ENCODE measurements at places on chromosomes 4 and X.

- DNase-seq: no peak
Observed at GRCh38 chrX:14496674-14497073, 32.7 kb upstream of the GLRA2 start.

DNA sequence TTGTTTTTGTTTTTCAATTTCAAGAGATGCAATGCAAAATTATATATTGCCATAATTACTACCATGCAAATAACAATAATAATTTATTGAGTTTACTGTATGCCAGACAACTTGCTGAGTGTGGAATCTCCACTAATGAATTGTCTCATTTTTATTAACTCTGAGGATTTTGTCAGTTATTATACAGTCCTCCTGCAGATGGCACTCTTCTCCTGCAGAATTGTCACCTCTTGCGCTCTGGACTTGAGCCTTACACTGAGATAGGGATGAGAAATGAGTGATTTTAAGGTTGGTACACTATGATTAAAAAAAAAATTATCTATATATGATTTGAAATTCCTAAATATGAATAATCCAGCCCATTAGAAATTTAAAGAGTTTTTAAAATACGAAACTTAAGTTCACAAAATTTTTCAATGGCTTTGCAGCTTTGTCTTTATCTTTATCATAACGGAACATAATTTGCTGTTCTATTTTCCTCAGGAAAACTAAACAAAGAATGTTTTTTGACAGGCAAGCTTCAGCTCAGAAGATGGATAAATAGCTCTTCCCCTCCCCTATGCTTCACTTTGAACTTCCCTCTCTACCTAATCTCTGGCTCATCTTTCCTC is 12.7 kb upstream of the PAQR3 start:
- DNase-seq: peak; percentile 21

GRCh38 chr4:158818560-158819140 is 49.8 kb downstream of the FNIP2 start:
- DNase-seq: no peak

GRCh38 chr4:95472534-95472933 is 76.2 kb downstream of the UNC5C start:
- DNase-seq: no peak

DNA sequence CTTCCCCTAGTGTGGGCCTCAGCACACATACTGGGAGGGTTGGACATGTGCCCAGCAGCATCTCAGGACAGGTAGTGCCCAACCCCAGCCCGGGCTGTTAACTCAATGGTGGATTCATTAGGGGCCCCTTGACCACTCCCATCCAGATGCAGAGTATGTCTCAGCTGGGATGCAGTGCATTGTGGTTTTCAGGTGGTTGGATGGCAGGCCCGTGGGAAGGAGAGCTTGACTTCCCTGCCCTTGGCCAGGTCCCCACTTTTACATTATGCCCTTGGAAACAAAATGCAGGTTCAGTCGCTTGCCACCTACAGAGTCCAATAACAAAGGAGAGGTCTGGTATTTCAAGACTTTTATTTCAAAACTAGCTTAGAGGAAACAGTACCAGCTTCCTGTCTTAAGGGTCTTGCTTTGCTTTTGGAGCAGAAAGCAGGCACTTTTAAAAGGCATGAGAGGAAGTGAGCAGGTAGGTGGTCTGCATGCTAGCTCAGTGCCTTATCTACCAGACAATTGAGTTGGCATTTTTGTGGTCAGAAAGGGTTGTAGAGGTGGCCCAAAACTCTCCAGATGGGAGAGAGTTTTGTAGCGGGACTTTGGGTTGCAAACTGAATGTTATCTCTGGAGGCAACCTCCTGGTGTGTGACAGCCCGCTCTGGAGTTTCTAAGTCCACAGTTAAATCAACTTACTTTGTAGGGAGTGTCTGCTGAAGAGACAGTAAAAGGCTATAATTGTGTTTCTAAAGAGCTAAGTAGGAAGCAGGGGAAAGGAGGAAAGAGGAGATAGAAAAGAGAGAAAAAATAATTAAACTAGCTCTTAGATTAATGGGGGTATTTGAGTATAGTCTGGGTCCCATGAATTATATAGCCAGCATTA is 171.0 kb downstream of the GALNTL6 start:
- DNase-seq: no peak

GRCh38 chr4:149166876-149167275 is 648.8 kb downstream of the IQCM start:
- no peak for DNase-seq

DNA sequence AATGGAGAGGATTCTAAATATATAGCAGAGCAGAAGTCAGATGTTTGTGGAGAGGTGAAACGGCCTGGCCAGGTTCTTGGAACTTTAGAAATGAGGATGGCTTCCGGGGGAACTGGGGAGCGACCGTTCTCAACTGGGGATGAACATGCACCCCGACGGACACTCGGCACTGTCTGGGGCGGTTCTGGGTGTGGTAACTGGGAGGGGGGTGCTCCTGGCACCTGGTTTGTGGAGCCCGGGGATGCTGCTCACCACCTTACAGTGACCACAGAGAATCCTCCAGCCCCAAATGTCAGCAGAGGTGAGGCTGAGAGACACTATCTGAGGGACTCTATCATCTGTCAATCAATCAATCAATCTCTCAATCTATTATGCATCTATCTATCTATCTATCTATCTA is 69.0 kb upstream of the PPP2R3B start:
- no peak for DNase-seq

GRCh38 chr4:169756971-169757574 is 671 bp downstream of the HPF1 start:
- DNase-seq: no peak

DNA sequence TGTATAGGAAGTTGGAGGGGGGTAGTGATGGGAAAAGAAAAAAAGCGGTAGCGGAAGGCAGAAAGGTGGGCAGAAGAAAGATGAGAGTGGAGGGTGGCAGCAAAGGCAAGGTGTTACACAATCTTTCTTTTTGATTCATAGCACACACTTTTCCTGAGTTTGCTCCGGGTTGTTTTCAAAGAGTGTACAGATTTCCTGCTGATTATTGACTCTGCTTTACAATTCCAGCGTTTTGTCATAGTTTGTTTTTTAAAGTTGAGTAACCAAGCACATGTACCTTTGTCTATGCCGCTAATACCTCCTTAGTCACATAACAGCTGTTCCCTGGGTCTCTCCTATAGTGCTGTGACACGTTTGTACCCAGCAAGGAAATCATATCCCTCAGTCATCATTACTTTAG is 50.3 kb downstream of the AGA start:
- DNase-seq: no peak

- DNase-seq: peak; percentile 18
Observed at GRCh38 chr4:54658252-54659093, 716 bp downstream of the KIT start.

- DNase-seq: no peak
Observed at GRCh38 chrX:153783378-153784013, 2.7 kb downstream of the SRPK3 start.

- no peak for DNase-seq
Observed at GRCh38 chr4:151804086-151804630, 43.4 kb upstream of the GATB start.

GRCh38 chr4:22593933-22594332 is 78.1 kb upstream of the ADGRA3 start:
- DNase-seq: no peak

GRCh38 chr4:48116582-48116981 is 17.5 kb downstream of the TXK start:
- DNase-seq: no peak

DNA sequence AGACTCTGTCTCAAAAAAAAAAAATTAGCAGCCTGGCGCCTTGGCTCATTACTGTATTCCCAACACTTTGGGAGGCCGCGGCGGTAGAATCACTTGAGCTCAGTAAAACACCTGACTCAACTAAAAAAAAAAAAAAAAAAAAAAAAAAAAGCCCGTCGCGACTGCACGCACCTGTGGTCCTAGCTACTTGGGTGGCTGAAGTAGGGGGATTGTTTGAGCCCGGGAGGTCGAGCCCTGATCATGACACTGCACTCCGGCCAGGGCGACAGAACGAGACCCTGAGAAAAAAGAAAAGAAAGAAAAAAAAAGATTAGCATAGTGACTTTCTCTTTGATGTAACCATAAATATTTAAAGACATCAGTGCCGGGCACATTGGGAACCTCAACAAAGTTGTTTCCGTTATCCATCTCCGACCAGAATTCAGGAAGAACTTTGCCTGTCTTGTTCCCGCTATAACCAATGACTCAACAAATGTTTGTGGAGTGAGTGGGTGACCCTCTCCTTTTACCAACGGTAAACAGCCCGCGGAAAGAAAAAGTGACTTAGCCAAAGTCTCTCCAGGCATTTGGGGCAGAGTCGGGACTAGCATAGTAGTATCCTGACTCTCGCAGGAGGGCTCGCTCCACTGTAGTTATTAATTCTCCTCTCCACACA is 553 bp upstream of the MED28 start:
- peak; percentile 22 for DNase-seq
